Coronary artery (tissue), 2 donors: ENCODE measurements at places on chromosomes 6 and 20.

DNA sequence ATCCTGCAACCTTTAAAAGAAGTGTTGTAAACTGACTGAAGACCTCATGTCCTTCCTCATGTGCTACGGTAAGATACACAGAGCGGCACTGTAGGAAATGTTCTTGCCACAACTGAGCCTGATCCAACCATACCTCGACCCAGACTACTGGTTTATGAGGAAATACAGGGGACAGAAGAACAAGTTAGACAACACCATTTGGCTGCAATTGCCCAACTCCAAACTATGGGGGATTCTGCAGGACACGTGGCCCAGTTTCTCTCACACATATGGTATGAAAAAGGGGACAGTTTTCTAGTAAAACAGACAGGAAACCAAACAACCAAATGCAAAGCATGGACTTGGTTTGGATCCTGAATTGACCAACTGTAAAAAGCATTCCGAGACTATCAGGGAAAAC is 10.5 kb downstream of the PRPH2 start:
- DNase-seq = no peak

DNA sequence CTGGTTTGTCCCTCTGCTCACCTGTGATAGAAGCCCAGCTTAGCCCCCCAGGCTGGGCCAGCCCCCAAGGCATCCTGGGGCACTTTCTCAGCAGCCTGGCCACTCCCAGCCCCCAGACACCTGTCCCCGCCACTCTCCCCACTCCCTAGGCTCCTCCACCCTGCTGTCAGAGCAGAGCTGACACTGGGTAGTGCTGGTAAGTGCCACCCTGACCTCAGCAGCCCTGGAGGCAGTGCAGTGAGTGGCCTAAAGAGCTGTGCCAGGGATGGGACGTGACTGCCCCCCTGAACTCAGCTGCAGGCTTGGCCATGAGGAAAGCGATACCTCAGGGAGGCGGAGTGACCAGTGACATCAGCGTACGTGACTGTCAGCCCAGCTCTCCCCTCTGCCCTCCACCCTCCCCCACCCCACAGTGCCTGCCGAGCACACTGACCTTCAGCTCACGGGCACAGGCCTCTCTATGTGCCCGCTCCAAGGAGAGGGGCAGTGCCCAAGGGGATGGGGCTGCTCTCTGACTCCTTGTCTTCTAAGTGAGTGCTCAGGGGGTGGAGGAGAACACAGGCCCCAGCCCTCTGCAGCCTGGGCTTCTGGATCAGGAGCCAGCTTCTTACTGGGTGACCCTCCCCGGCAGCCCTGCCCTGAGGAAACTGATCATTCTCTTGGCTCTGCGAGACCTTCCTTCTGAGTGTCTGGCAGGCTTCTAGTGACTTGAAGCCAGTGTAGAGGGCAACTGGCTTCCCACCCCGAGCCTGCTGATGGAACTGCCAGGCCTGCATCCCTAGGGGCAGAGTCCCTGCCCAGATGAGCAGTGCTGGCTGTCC is 172.7 kb downstream of the MRPL14 start:
- DNase-seq = peak; percentile 50

DNA sequence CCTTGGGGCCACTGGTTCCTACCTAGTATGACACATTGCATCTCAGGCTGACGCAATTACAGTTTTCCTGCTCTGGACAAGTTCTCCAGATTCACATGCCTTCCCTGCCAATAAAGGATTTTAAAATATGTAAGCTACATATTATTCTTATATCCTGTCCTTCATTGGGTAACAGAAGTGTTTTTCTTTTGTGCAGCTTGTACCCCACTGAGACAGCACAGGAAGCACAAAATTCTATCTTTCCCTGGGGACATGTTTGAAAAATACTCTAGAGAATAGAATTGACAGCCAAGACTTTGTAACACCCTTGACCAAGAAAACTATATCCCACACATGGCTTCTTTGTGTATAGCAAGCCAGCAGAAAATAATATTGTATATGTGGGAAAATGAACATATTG is 456.8 kb downstream of the MAFB start:
- no peak for DNase-seq

- no peak for DNase-seq
These were observed 7.7 kb downstream of the TNFRSF21 start for GRCh38 chr6:47302043-47302442.

- no peak for DNase-seq
These were observed 58.8 kb upstream of the CD83 start for GRCh38 chr6:14058735-14059134.

DNA sequence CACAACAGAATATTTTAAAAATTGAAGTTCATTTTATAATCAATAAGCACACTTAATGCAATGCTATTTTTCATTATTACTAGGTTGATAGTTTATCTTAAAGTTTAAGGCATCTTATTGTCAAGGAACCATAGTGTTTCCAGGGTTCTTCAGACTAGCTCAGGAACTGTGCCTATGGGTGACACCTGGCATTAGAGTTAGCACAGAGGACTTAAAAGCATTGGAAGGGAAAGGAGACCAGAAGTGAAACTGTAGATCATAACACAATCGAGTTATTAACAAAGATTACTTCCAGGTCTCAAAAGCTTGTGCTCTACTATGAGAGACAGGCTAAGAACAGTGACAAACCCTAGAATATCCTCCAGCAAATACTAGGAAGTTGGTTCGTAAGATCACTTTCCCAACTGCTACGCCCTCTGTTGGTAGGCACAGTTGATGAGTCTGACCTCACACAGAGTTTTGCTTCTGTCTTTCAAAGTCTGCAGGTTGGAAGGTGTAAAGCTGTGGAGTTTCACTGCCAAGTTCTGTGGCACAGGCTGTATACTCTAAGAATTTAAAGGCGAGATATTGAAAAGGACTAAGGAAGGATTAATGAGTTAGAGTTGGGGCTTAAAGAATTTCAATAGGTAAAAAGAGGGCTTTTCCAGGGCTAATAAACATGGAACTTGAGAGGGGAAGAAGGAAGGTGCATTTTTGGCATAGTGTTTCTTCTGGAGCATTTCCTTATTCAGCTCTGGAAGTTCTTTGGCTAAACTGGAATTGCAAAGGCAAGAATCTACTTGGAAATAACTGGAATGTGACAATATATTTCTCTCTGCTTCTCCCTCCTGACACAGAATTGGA is 531.3 kb upstream of the JAG1 start:
- no peak for DNase-seq

DNA sequence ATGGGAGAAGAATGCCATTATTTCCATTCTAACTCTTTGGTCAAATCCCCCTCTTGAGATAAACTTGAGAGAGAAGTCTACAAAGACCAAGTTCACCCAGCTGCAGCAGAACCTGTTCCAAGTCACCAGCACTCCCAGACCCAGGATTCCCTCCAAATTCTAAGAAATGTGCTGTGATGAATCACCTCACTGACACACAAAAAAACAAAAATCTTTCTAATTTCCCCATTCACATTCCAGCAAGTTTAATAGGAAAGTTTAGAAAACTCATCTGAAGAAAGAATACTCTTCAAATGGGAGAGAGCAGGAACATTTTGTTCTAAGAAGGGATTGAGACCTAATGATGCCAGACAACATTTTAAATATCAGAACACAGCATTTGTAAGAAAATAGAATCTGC is 213.6 kb upstream of the PLCB4 start:
- no peak for DNase-seq

- DNase-seq = no peak
These were observed 1.6 kb downstream of the MYLIP start for GRCh38 chr6:16130437-16130891.

DNA sequence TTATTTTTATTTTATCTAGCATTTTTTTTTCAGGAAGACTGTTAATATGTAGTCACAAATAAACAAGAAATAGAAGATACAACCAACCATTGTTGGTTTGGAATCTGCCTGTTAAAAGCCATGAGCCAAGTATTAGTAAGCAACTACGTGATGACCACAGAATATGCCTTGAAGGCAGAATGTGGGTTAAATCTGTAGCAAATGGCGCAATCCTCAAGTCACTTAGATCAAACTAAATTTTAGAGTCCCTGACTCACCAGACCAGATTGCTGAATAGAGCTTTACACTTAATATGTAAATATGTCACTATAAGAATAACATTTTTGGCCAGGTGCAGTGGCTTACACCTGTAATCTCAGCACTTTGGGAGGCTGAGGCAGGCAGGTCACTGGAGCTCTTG is 800.1 kb upstream of the CITED2 start:
- DNase-seq = no peak

DNA sequence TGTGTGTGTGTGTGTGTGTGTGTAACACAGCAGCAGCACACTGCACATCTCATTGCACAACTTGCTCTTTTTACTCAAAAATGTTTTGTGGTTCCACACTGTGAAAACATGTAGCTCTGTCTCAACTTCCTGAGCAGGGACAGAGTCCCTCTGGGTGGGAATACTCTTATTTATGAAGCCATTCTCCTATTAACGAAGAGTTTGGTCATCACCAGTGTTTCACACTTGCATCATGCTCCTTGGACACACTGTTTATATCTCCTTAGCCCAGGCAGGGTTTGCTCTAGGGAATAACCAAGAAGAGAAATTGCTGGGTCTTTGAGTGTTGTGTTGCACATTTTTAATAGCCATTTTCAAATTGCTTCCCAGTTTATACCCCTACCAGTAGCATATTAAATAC is 53.6 kb downstream of the ZNF831 start:
- no peak for DNase-seq

GRCh38 chr6:42212442-42212841 is 5.2 kb downstream of the MRPS10 start:
- DNase-seq = no peak

DNA sequence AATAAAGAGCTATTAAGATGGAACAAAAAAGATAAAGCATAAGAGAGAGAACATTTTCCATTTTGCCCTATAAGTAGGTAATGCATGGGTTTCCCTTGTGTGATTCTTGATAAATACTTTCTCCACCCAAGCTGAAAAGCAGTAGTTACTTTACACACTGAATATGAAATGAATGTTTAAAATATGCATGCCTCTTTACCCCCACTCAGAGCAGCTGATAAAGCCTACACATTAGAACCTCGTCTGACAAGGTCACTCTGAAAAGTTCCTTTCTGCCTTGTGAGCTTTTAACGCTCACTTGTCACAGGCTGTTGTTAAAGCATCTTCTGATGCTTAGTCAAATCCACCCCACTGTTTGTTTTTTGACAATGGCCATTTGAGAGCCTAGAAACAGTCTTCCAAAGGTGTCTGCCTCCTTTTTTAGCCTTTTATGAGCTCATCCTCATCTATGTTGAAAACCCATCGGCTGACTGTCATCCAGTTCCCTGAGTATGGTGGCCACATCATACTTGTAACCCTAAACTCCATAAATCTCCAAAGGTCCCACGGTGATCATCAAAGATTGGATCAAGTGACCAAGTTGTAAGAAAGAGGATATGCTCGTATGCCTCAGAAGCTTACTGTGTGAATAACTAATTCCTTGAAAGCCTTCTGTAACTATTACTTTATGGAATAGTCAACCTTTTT is 102.8 kb downstream of the ATXN1 start:
- DNase-seq = no peak

- no peak for DNase-seq
These were observed 7.8 kb upstream of the BPIFB1 start for GRCh38 chr20:33275215-33275614.

DNA sequence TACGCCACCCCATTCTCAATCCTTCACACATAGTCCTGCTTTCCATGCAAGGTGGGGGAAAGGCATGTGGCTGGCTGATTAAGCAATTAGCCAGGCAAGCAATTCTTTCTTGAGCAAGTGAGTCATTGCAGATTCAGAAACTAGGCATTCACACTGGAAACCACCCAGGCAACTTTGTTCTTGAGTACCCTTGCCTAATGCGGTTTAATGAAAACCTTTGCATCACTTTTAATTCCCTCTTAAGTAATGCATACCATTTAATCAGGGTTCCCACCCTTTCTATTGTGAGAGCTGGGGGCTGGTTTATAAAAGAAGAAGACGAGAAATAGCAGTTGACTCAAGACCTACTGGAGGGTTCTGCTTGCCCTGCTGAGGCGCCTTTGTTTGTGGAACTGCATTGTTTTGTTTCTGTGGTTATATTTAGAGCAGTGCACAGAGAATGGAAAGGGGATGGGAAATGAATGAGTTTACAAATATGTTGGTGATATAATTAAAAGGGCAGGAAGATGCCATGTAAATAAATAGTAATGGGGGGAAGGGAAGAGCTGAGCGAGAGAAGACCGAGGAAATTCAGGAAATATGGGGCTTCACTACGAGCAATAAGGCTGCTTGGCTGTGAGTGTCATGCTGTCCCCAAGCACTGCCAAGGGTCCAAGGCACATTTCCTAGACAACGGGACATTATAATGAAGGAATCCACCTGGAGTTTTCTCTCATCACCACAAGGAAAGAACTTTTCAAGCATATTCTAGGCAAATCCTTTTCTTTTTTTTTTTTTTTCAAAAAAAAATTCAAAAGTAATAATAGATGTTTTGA is 48.8 kb upstream of the TSHZ2 start:
- no peak for DNase-seq

- DNase-seq = no peak
These were observed 7.6 kb downstream of the ZNF451 start for GRCh38 chr6:57097596-57097995.

DNA sequence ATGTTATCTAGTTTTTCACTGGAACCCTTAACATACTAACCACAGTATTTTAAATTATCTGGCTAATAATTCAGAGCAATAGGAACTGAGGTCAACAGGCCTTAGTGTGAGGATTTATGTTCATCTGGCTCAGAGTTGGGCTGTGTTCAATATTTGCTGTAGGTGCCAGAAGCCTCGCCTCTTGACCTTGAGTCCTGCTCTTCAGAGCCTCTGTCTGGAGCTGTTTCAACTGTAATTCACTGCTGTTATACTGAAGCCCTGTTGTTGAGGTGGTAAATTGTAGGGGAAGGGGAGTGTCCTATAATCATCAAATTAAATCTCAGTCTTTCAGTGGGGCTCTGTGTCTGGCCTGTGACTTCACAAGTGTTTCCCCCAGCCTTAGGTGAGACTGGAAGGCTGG is 184.4 kb downstream of the CDH26 start:
- no peak for DNase-seq

DNA sequence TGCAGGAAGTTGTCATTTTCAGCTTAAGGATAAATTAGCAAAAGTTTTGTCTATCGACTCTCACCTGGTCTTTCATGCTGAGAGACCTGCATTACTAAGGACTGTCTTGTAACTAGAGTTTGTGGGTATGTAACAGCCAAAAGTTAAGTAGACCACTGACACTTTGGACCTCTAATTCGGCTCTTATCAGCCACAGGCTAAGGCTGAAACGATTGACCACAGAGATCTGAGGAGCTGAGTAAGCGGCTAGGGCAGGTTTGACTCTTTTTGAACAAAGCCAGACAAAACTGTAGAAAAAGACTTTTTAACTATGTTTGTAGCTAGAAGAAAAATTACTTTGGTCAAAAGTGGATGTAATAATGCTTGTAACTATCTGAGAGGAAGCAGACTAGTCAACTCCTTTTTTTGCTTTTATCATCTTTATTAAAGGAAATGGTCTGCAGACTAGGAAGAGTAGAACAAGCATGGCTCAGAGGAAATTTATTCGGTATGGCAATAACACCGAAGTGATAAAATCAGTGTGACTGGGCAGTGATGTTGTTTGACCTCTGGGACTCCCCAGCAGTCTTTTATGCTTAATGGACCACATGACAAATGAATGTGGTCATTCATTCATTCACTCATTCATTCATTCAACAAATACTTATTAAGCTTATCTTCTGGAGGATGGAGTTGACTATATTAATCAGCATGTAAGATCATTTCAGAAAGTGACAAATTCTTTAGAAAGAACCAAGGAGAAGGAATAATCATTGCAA is 725.0 kb upstream of the HS3ST5 start:
- DNase-seq = no peak
